Non-pigmented ciliary epithelial cell (primary cell): ENCODE measurements at places on chromosomes 3 and 15.

DNA sequence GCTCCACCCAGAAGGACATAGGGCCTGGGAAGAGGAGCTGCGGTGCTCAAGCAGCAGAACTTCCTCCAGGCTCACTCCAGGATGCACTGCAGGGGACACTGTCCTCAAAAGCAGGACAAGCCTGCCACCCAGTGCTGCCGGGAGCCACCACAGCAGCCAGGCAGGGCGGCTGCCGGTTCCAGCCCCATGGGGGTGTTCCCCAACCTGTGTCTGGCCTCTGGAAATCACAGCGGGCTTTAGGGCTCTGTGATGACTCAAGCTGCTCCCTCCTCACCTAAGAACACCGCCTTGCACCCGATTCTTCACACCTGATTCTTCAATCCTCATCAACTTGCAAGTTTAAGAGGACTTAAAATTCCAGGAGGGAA, 71.9 kb upstream of the SLC6A11 start:
- DNase-seq, result no peak

GRCh38 chr3:192082730-192083660, 622.0 kb downstream of the PYDC2 start:
- no peak for DNase-seq

- peak; percentile 20 for DNase-seq
These were observed 50.8 kb upstream of the RPL32 start for GRCh38 chr3:12891985-12892839.

- DNase-seq, result no peak
These were observed 578.0 kb upstream of the GRM7 start for GRCh38 chr3:6282918-6283317.

DNA sequence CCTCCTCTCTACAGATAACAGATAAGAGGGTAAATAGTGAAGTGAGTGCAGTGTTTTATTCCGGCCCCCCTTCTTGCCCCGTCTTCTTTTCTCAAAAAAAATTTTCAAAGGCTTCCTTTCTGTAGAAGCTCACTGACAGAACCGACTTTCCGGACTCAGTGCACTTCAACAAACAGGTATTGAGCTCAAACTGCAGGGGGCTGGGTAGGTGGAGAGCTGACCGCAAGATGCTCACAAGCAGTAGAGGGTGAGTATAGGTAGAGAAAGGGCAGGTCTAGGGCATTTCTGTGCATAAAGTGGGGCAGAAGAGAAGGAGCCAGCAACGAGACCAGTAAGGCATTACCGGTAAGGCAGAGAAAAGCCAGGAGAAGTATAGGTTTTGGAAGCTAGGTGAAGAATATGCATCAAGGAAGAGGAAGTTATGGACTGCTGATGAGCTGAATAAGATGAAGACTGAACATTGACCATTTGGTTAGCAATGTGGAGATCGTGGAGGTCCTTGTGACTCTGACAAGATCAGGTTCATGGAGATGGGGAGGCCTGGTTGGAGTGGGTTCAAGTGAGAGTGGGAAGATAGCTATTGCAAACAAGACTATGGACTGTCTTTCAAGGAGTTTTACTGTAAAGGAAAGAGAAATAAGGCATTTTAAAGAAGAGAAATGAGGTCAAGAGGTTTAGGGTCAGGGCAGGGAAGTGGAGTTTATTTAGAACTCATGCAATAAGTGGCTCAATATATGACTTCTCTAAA, 97.4 kb downstream of the ST6GAL1 start:
- DNase-seq, result no peak

DNA sequence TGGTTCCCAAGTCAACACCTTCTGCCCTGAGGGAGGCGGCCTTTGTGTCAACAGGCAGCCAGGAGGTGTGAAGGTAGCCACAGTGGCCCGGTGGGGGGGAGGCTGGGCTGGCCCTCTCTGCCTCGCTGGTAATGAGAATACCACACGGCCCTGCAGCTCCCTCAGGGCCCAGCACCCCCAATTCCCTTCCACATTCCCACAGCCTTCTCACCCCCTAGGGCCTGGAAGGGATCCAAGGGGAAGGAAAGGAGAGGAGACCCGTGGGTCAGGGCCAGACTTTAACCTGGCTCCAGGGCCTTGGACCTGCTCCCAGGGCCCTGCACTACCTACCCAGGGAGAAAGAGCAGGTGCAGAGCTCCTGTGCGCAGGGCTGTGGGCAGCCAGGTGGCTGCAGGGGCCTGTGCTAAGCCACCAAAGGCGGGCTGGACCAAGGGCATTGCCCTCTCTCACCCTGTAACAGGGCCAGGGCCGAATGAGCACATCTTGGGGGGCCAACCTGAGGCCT, 8.7 kb upstream of the MESP2 start:
- no peak for DNase-seq

DNA sequence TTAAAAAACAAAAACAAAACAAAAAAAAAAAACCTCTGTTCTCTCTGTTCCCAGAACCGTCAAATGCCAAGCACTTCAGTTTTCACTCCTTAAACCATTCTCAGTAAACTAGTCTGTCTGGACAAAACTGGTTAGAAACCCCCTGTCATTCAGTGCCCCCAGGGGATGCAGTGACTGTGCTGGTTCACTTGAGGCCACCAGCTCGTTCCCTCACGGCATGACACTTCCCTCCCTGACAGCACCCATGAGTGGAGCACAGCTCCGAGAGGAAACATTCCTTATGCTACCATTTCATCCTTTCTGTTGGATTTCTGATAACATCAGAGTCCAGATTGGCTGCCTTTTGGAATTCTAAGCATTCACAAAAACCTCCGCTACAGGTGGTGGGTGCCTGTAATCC, 244.0 kb upstream of the TPM1 start:
- DNase-seq, result no peak

- no peak for DNase-seq
These were observed 13.1 kb downstream of the SLC6A6 start for GRCh38 chr3:14415501-14415900.

DNA sequence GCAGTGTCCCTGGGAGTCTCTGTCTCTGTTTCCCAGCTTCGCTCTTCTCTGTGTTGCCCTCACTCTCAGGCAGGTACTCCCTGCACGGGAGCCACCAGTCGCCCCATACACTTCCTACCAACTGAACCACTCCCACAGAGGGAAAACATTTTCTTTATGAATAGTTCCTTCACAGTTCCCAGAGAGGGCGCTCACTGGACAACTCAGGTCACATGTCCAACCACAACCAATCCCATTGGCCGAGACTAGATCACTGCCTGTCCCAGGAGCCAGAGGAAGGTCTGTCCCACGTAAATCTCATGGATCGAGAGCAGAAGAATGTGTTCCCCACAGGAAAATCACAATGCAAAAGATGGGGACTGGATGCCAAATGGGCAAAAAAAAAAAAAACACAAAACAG, 26.1 kb downstream of the GRK7 start:
- DNase-seq, result no peak

DNA sequence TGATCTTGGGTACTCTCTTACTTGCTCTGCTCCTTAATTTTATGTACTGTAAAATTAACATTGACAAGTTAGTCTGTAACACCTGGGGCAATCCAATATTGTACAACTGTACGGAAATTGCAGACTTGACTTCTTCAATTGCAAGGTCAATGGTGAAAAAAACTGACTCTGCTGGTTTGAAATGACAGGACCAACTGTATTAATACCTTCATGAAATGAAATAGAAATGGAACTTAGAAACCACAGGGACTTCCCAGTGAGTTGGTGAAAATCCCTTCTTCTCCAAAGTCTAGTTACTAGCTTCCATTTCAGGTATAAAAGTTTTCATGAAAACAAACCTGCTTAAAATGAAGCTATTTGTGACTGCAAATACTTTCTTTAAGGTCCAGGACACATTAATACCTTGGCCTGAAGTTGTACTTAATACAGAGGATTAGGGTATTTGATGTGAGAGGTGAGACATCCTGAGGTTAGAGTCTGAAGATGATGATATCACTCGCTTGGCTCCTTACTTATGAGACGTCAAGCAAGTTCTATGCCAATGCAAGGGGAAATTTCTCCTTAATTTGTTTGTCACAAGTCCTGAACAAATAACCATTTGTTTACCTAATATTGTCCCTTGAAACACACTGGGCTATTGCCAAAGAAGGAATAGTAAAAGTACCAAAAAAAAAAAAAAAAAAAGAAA, 226.2 kb upstream of the TP63 start:
- DNase-seq, result no peak

GRCh38 chr15:57566834-57567233, 24.9 kb upstream of the MYZAP start:
- DNase-seq, result no peak
